Nephron progenitor cell (in vitro differentiated cells): ENCODE measurements at places on chromosomes 4 and X.
A peak's percentile ranks its signal among the peaks of the same experiment; 100 is the strongest.

DNA sequence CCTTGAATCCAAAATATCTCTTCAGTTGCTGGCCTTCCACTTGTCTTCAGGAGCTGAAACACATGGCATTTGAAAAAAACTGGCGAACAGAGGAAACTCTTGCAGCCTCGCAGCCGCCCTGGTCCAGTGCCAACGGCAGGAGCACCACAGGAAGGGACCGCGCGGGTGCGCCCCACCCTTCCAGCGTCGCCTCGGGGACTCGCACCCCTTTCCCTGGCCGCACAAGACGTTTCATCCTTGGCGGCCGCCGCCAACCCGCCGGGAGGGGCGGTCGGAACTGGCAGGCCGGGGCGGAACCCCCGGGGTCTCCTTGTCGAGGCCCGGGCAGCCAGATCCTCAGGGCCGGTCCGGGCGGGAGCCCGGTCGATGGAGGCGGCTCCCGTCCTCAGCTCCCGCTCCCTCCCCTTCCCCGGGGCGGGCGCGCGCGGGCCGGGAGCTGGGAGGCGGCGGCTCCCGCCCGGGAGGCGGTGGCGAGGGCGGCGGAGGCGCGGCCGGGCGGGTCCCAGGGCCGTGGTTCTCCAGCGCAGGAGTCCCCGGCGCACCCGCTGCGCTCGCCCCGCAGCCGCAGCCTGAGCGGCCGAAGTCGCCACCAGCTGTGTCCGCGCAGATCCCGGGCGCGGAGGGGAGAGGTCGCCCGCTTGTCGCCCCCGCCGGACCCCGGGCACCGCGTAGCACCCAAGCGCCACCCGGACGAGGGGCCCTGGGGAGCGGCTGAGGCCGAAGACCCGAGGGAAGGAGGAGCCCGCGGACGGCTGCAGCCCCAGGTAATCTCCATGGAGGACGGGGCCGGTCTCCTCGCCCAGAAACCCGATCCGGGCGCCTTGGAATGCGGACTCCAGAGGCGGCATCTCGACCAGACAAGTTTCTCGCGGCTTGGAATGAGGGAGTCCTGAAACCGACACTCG, 886 bp upstream of the NDST3 start:
- DNase-seq: peak; percentile 79

DNA sequence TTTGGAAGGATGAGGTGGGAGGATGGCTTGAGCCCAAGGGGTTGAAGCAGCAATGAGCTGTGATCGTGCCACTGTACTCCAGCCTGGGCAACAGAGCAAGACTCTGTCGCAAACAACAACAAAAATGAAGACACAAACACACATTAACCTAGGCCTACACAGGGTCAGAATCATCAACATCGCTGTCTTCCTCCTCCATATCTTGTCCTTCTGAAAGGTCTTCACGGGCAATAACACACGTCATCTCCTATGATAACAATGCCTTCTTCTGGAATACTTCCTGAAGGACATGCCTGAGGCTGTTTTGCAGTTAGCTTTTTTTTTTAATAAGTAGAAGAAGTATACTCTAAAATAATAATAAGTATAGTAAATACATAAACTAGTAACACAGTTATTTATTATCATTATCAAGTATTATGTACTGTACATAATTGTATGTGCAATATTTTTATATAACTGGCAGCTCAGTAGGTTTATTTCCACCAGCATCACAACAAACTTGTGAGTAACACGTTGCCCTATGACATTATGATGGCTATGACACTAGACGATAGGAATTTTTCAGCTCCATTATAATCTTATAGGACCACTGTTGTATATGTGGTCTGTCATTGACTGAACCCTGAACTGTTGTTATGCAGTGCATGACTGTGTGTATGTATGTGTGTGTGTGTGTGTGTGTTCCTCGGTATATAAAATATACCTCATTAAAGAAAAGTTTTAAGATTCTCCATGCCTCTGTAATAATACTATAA, 69.2 kb upstream of the MAML3 start:
- DNase-seq: no peak

- DNase-seq: no peak
These were observed 746 bp upstream of the AADAT start for GRCh38 chr4:170090352-170091052.

GRCh38 chr4:182418054-182418734, 175.0 kb downstream of the TENM3 start:
- no peak for DNase-seq
